ENCODE measurements at places on chromosomes 5 and 9.

DNA sequence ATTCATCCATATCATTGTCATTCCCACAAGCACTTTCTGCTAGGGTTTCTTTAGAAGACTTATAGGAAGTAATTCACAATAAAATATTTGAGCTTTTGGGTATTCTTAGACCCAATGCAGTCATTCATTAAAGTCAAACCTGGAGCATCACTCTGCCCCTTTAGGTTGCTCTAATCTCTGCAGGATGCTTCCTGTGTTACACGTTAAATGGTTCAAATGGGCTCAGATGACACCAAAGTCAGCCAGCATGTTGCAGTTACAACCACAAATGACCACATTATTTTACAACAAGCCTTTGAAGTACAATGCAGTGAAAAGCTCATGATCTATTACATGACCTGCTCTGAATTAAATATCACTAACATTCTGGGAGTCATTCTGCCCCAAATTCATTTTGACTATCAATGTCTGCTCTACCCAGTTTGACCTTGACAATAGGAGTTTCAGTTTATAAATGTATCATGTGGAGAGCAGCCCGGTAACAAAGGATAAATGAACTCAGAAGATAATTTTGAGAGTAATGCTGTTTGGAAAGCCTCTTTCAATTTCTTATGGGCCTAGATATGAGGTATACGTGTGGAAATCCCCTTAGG is 668.6 kb upstream of the DMAC1 start:
- no peak for DNase-seq

DNA sequence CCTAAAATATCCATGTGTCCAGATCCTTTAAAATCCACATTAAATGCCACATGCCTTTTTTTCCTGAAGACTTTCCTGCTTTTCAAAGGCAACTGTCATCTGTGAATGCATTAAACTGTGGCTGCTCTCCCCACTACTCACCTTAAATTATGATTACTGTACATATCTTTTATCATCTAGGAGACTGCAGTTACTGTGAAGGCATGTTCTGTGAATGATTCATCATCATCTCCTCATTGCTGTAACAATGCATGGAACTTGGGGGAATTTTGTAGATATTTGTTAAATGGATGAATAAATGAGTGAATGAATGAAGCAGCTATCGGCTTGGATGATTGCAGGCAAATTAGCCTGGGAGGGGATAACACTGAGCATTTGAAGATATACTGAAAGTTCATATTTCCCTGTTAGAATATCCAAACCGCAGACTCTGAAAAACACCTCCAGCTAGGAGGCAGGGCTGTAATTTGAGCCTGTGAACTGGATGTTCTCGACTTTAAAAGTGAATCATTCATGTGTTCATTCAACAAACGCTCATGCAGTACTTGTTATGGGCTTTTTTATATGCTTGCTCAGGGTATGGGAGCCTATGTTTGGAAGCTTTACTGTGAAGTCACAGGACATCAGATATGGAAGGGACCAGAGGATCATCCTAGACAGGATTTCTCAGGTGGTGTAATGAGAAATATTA is 519.2 kb downstream of the KIF4B start:
- no peak for DNase-seq

GRCh38 chr5:169183576-169183975 is 117.4 kb downstream of the SLIT3 start:
- no peak for DNase-seq

- DNase-seq, result no peak
Measured at GRCh38 chr5:144812763-144813162, 642.1 kb downstream of the KCTD16 start.

DNA sequence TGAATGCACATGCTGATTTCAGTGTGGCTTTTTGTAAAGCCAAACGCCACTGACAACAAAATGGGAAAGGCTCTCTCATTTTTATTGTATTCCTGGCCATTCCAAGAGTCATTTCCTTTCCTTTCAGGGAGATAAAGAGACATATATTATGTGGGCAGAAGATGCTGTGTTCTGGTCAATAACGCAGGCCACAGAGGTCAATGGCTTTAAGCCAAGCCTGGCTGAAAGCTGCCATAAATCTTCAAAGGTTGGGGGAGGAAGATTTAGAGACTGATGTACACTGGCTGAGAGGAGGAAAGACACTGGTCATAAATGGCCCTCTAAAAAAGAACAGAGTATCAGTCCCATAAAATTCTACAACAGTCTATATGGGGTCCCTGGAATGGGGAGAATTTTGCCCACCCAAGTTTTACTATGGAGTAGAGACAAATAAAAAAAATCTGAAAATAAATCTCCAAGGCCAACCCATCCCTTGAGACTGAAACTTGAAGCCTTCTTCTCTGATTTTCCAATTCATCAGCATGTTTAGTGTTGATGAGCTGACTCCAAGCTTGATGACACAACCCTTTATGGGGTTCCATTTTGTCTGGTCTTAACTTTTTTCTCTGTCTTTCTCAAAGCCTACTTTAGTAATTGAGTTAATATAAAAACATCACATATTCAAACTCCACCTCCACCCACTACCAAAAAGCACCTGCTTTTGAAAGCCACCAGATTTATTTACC is 152.1 kb upstream of the SLC24A2 start:
- no peak for DNase-seq

- no peak for DNase-seq
Measured at GRCh38 chr5:85453026-85453349, 1068.3 kb upstream of the EDIL3 start.

- DNase-seq, result no peak
Measured at GRCh38 chr9:104941597-104941996, 13.6 kb upstream of the ABCA1 start.

DNA sequence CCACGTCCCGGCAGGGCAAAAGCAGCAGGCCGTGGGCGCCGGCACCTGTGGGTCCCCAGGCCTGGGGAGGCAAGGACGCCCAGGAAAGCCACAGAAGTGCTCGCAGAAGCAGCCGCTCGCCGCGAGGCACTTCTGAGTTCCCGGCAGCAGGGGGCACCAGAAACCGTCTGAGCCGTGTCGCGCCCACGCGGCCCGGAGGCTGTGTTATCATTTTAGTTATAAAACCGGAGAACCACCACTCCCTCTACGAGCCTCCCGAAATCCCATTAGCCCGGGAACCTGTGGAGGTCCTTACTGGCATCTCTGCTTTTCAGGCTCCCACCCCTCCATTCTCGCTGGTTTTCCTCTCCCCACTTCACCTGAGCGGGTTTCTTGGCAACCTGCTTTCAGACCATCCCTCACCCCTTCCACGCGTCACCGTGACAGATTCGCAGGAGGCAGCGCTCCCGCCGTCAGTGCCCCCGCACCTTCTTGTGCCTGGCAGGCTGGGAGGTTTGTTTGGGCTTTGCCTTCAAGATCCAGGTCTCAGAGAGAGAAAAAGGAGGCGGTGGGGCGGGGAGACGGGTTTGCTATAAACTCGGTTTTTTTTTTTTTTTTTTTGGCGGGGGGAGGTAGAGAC is 2.3 kb downstream of the GDNF start:
- no peak for DNase-seq

DNA sequence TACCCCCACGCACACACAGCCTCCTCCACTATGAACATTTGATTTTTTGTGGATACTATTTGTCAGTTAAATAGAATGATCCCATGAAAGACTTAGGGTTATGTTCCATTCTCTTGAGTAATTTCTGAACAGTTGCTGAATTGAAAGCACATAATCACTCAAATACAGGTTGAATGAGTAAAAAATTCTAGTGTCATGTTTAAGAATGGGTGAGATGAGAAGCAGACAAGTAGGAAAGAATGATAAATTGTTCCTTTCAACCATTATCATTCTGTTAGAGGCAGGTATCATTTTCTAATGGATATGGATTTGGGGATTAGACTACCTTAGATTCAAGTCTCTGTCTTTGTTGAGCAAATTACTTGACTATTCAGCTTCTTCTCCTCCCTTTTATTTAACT is 19.3 kb downstream of the RAD50 start:
- no peak for DNase-seq

Data from HT-29 (cell line).